Esophagus mucosa (tissue), 1 donor: ENCODE measurements at places on chromosomes 7 and 10.

DNA sequence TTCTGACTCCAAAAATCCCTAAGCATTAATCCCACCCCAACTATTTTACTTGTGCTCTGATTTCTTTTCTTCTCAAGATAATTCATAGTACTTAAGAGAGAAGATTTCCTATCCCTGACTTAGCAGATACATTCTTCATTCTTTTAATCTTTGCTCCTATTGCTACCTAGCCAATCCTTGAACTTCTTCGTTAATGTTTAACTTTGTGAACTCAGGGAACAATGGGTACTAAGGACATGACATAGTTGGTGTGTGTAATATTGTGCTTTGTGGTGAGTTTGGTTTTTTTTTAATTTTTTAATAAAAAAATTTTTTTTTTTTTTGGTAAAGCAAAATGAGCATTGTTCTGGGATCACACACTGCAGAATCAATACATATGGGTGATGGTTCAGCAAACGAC is 166.2 kb downstream of the CHCHD3 start:
- no peak for ATAC-seq

GRCh38 chr7:151886783-151887182 is 9.9 kb upstream of the PRKAG2 start:
- no peak for ATAC-seq

DNA sequence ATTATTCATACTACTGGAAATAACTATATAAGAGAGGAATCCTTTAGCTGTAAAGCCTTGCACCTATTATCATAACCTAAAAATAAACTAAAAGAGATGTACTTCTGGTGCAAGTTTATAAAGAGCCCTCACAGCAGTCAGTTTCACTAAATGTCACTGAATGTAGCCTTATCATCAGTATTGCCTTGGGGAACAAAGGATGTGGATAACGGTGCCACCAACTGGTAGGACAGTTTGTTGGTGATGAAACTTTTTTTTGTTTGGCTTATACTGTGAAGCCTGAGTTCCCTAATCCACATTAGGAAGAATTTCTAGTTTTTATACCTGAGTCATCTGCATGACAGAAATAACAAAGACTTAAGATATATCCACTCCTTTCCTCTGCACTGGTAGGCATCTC is 117.9 kb upstream of the COL1A2 start:
- ATAC-seq: no peak

DNA sequence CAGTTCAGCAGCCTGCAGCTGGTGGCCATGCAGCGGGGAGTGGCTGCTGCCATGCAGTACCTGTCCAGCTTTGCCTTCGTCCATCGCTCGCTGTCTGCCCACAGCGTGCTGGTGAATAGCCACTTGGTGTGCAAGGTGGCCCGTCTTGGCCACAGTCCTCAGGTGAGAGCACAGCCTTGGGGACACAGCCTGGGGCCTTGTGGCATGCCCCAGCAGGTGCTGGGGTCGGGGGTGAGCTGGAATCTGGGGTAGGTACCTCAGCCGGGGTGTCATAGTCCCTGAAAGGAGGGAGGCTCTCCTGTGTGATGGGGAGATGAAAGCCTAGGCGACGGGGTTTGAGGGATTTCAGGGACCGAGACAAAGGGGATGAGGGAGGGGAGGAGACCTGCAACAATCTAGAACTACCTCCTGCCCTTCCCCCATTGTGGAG is 14.1 kb downstream of the EPHB6 start:
- no peak for ATAC-seq

- no peak for ATAC-seq
Measured at GRCh38 chr10:34824870-34825269, 9.8 kb upstream of the PARD3 start.

GRCh38 chr7:106775552-106775936 is 89.5 kb upstream of the PIK3CG start:
- ATAC-seq: peak; percentile 44

DNA sequence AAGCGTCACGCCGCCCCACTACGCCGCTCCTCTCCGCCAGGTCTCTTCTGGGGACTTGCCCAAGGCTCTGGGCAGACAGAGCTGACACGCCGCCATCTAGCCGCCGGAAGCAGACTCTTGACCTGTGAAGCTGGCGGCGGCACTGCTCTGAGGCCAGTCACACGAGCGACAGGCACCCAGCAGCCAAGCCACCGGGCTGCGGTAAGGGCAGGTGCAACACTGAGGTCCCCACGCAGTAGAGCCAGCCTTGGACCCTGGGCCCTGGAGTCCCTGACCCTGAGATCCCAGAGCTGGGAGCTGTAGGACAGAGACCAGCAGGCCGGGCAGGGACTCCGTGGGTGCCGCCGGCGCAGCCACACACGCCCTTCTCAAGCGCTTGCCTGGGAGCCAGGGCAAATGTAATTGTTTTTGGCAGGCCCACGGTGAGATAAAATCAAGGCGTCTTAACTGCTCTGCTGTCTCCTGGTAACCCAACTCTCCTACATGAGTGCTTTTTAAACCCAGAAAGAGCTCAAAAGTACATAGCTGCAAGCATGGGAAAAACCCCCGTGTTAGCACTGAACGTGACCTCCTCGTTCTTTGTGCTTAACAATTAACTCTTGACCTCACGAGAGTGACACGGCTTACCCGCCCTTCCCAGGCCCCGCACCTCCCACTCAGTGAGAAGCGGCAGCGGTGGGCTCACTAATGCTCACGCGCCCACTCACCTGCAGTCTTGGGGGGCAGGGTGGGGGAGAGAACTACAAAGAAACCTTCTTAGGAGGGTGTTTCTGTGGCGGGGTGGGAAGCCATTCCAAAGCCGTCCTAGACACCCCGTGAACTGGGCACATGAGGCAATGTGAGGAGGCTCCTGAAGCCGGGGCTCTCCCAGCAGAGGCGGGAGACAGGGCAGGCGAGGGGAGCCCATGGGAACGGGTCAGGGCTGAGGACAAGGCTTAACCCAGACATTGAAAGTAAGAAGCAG is 8.5 kb downstream of the GPER1 start:
- ATAC-seq: no peak

DNA sequence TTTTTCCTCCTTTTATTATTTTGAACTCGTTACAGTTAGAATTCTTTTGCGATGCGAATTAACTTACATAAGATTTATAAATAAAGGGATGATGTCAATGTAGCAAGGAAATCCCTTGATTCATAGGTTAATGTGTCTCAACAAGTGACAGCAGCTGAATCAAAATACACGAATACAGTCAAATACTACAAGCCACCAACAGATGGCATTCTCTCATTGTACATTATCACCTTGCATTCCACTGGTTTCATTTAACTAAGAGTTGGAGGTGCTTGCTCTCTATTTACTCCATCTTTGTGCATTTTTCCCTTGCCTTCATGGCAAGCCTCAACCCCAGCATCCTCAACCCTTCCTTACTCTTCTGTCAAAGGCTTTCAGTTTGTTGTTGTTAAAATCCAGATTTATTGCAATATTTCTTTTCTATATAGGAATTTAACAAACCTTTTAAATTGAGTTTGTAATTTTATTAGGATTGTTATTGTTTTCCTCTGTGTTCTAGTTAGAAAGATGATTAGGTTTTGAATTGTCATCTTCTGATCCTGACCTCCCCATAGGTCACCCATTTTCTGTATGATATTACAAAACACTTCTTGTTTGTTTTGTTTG is 78.3 kb downstream of the SLC25A40 start:
- peak; percentile 82 for ATAC-seq

DNA sequence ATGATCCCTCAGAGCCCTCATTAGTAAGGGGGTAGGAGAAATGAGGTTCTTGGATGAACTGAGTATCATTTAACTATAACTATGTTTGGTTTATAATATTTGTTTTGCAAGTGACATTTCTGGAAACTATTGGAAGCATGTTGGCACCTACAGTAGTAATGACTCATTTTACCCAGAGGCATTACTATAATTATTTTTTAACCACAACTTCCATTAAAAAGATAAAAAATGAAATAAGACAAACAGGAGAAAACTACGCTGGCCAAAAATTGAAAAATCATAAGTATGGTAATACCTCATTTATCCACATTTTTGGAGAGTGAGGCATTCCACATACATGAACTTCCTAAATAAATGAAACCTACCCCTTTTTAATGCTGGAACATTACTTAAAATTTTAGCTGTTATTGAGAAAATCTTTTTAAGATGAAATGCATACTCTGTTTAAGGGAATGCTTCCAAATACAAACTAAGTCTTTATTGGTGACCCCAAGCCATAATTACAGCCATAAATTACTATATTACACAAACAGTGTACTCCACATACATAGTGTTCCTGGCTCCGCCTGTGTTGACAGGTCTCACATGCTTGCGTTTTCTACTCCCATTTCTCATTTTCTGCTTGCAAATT is 84.6 kb upstream of the CAPZA2 start:
- ATAC-seq: no peak

DNA sequence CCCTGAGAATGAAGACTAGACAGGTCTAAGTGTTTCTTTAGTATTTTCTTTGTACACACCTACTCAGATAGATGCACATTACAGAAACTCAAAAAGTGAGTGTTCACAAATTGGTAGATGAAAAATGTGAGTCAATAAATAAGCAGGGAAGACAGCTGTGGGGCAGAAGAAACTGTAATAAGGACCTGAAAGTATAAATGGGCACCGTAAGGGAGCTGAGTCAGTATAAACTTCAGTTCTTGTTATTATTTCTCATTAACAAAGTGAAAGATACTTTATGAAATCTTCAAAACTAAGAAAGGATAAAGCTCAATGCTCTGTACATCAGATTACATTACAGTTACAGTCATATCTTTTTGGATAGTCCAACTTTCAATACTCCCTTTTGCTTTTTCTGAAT is 2.5 kb downstream of the MTPN start:
- ATAC-seq: no peak

GRCh38 chr7:4830176-4830575 is 31.7 kb downstream of the PAPOLB start:
- ATAC-seq: peak; percentile 46

GRCh38 chr7:79933144-79933543 is 201.5 kb upstream of the GNAI1 start:
- ATAC-seq: no peak

- no peak for ATAC-seq
Measured at GRCh38 chr10:110923856-110924493, 4.6 kb downstream of the SHOC2 start.

DNA sequence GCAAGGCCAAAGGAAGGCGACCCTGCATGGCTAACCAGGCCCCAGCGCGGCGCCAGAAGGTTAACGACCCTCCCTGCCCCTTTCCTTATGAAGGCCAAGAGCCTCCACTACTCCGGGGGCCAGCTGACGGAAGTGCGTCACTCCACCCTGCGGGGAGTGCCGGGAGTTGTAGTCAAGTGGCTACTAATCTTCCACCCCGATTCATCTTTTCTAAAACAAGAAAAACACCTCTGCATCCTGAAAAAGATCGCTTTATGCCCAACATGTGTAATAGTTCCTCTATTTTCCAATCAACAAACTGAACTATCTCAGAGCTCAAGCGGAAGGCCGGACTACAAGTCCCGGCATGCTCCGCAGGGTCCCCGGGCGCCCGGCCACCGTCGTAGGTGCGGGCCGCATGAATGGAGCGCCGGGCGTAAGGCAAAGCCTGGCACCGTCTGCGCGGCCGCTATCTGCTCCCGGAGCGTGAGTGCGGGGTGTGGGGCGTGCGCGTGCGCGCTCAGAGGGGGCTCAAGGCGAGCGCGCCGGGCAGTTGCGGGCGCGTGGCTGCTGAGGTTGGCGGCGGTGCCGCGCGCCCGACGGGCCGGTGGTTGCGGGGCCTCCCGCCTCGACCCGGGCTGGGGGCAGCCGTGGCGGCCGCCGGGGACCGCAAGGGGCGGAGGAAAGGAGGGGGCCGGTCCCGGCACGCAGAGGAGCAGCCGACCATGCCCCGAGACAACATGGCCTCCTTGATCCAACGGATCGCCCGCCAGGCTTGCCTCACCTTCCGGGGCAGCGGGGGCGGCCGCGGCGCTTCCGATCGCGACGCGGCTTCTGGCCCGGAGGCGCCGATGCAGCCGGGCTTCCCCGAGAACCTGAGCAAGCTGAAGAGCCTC is at the start of gene ADO:
Gene ADO, plus strand, starts transcription at position 365 of the 875 bp plus-strand sequence. Its CDS starts 340 bp downstream, at position 705.
- peak; percentile 94 for ATAC-seq

- no peak for ATAC-seq
Measured at GRCh38 chr10:43943818-43944360, 295.2 kb upstream of the ZNF32 start.

DNA sequence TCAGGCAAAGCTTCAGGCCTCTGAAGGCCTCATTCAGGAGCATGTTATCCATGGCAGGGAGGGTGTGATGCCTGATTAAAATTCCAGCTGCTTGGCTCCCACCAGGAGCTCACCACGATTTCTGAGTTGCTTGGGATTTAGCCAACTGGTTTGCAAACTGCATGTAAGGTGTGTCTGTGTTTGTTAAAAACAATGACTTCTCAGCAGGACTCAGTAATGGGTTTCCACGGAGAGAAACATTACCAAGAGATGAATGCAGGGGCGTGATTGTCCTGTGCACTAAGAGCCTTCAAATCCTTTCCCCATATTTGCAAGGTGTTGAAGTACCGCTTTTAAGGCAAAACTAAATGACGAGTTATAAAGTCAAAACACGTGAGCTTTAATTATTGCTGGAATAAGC is 88.8 kb upstream of the BTBD16 start:
- ATAC-seq: no peak

- no peak for ATAC-seq
Measured at GRCh38 chr7:108347616-108348015, 108.6 kb downstream of the NRCAM start.

DNA sequence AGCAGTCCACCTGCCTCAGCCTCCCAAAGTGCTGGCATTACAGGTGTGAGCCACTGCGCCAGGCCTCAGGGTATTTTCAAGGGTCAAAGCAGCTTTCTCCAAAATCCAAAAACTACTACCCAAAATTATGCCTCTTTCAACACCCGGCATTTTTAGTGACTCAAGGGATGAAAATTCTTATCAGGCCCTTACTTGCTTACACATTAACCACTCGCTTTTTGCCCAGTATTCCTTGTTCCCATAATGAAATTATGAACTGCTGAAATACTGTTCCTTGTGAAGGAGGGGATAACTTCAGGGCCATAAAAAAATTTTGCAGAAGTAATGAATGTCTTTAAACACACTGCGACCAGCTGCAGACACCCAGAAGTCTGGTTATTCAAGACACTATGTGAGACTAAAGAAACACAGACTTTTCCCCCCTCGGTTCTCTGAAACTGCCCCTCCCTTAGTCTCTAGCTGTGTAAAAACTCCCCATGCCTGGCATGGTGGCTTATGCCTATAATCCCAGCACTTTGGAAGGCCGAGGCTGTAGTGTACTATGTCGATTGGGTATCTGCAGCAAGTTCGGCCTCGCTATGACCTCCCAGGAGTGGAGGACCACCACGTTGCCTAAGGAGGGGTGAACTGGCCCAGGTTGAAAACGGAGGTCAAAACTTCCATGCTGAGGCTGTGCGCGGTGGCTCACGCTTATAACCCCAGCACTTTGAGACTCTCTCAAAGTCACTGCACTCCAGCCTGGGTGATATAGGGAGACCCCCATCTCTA is 12.0 kb downstream of the FXYD4 start:
- peak; percentile 30 for ATAC-seq

- ATAC-seq: no peak
Measured at GRCh38 chr10:22438711-22439110, 93.4 kb downstream of the SPAG6 start.
